Skeletal muscle tissue (tissue), 5 donors: ENCODE measurements at places on chromosomes 3 and 15. TPM values are rescaled to one million over a fixed set of nuclear protein-coding genes. Genes with fewer than 3 reads are reported as not detected.

OR5K2 gene
- total RNA-seq: not detected

EEF1AKMT4 gene
- 2.1 TPM for total RNA-seq

EPHA6 gene
- 0.52 TPM for total RNA-seq

C3orf49 gene
- total RNA-seq: not detected

PRSS50 gene
- not detected for total RNA-seq

RBMS3 gene
- 79.9 TPM for total RNA-seq

CHDH gene
- total RNA-seq: 0.52 TPM

SLC28A2 gene
- total RNA-seq: not detected

FGD5 gene
- total RNA-seq: 15.7 TPM

ISLR gene
- 85.6 TPM for total RNA-seq

GPR27 gene
- total RNA-seq: 1.6 TPM

ALDH1L1 gene
- total RNA-seq: 2.6 TPM

BFSP2 gene
- 2.1 TPM for total RNA-seq

NR2F2 gene
- total RNA-seq: 12.0 TPM

CFAP20DC gene
- 1.6 TPM for total RNA-seq

AADAC gene
- 1.6 TPM for total RNA-seq

LXN gene
- total RNA-seq: 15.7 TPM

STRIT1 gene
- 1.0 TPM for total RNA-seq

ZMYND10 gene
- 0.52 TPM for total RNA-seq

SV2B gene
- total RNA-seq: 1.6 TPM

ZNF774 gene
- 2.1 TPM for total RNA-seq

EID1 gene
- 91.3 TPM for total RNA-seq

ZBED2 gene
- total RNA-seq: not detected

PARP16 gene
- 7.3 TPM for total RNA-seq

TICRR gene
- total RNA-seq: 1.6 TPM

BHLHE40 gene
- total RNA-seq: 11.0 TPM

VIPR1 gene
- 1.6 TPM for total RNA-seq
